ENCODE measurements at places on chromosomes 12 and 14.

GRCh38 chr14:23881282-23881681, 72.3 kb upstream of the DHRS4 start:
- DNase-seq, result no peak

- no peak for DNase-seq
Measured at GRCh38 chr14:23601424-23601823, 22.8 kb upstream of the JPH4 start.

- DNase-seq, result no peak
Measured at GRCh38 chr12:127750076-127750840, 516.7 kb upstream of the TMEM132C start.

- no peak for DNase-seq
Measured at GRCh38 chr12:91316161-91316906, 133.7 kb upstream of the DCN start.

DNA sequence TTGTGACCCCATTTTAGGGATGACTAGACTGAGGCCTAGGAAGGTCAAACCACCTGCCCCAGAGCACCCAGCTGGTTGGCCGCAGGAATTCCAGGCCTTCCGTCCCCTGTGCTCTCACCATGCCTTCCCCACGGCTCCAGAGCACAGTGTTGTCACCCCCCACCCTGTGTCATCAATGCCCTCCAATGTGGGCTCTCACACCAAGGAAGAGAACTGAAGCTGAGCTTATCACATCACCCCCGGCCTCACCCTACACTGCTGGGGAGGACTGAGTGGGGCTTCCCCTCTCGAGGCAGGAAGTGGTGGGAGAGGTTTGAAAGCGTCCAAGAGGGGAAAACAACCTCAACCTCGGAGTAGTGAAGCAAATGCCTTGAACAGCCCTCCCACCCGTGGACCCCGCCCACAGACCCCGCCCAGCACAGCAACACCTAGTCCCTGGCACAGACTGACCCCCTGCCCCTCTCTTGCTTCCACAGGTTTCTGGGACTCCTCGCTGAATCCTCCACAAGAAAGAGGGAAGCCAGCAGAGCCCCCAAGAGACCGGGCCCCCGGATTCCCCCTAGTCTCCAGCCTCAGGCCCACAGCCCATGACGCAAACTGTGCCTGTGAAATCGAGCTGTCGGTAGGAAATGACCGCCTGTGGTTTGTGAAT, 97.2 kb downstream of the LGMN start:
- DNase-seq, result no peak

DNA sequence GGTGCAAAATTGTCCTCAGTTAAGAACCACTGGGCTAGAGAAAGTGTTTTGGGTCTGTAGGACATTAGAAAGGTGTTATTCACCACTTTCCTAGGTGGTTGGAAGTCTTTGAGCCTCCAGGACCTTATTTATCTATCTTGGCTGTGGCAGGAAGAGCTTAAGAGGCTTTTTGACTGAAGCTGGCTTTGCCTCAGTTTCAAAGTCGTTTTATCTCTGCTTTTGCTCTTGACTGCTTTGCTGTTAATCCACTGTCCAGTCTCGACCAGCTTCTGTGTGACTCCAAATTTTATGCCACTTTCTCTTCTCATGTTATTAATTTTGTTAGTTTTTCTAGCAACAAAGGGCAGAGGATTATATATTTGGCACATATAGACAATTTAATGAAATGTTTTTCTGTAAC, 60.3 kb downstream of the PPHLN1 start:
- DNase-seq, result no peak

DNA sequence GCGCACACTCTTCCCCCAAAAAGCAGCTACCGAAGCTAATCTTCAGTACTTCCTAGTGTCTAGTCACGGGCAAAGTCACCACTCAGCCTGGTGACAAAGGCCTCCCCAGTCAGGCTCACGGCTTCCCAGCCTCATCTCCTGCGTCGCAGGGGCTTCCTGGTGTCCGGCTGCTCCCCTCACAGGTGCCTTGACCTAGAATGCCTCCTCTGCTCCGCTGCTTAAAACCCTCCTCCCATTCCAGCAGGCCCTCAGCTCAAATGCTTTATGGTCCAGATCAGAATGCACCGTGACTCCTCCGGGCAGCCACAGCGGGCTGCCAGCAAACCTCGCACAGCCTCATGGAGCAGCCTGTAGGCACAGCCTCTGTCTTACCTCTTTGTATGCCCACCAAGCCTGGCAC, 53.1 kb downstream of the PRIMA1 start:
- DNase-seq, result no peak

GRCh38 chr12:120278137-120279069, 12.9 kb upstream of the PXN start:
- DNase-seq, result no peak

DNA sequence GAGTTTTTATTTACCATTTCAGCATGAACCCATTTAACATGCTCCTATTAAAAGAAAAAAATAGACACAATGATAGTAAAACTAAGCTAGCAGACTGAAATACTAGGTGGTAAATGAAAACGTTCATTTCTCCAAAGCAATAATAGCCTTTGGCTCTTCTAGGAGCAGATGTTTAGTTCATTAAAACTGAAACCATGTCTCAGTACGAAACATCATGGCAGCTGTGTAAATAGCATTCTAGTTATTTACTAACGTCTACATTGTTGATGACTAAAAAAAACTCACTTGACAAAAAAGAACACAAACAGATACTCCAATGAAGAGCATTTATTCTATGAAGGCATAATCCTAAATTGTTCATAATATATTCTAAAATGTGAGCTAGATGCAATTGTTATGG, 17.9 kb downstream of the RECQL start:
- DNase-seq, result no peak

GRCh38 chr12:60169904-60170303, 574.1 kb downstream of the SLC16A7 start:
- DNase-seq, result no peak

- DNase-seq, result no peak
Measured at GRCh38 chr14:85813040-85813439, 283.1 kb downstream of the FLRT2 start.

DNA sequence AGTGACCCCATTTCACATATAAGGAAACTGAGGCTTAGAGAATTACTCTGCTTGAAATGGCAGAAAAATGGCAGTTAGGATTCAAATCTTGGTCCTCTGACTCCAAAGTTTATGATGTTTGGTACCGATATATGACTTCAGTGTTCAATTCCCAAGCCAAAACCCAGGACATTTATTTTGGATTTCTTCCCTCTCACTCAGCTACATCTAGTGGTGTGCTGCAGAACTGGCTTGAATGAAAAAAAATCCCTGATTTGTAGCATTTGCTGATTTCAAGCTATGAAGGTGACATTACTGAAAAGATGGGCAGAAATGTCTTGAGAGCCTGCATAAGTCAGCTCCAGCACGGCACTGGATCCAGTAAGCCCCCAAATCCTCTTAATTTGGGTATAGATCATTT, 106.4 kb downstream of the EFCAB11 start:
- no peak for DNase-seq

DNA sequence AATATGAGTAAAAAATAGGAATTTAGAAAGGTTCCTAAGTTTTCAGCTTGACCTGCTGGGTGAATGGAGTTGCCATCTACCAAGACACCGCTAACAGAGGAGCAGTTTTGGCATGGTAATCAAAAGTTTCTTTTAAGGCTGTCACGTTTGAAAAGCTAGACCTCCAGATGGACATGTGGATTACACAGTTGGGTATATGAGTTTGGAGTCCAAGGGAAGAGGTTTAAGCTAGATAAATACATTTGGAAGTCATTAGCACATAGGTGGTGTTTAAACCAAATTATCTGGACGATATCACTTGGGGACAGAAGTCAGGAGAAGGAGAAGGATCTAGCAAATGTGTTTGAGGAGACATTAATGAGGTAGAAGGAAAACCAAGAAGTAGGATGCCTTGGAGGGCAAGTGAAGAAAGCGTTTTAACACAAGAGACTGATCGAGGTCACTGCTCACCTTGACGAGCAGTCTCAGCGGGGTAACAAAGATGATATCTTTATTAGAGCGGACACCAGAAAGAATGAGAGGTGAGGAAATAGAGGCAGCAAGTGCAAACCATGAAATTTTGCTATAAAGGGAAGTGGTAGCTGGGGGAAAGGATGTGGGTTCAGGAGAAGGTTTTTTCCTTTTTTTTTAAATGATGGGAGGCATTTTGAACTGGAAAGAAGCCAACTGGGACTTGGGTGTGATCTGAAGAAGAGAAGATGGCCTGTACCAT, 17.6 kb downstream of the PNP start:
- DNase-seq, result no peak

DNA sequence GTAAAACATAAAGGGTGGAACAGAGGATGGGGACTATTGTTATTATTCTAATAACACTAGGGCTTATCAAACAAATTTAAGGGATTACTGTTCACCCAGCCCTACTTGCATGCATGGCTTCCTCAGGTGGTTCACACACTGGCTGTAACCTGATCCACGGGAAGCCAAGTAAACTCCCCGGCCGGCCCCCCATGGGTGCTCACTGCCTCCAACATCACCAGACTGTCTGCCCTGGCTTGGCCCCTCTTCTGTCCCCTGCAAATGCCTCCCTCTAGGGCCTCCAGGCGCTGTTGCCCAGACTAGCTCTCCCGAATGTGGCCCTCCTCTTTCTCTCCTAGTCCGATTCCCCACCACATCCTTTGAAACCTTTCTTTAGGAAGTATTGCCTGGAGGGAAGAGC, 18.6 kb downstream of the FAIM2 start:
- no peak for DNase-seq

DNA sequence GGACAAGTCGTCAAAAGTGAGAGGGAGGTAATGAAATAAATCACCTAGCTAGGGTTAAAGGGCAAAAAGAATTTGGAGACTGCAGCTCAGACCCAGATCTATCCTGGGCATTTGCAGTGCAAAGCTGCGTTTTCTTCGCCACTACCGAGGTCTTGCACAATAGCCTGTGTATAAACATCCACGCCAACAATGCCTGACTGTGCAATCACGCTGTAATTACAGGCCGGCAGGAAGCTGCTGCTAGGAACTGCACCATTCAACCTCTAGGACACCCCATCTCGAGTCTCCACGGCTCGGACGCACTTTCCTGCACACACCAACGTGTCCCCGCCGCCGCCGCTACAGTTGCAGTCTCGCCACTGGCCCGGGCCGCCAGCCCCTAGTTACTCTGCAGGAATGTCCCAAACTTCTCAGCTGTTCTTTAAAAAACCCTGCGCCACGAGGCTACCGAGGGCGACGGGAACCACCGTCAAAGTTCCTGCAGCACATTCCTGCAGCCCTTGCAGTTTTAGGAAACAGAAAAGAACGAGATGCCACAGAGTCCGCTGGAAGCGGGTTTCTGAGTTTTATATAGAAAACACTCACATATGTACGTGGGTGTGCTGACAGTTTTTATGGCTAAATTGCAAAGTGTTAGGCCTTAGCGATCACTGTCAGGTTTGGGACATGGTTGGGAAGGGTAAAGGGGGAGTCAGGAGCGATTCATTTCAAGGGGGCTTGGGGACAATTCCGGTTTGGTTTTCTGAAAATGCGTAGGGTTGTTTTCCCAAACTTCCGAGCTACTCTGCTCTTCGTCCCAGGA, 65.6 kb upstream of the PTGR2 start:
- peak; percentile 65 for DNase-seq

- DNase-seq, result no peak
Measured at GRCh38 chr12:118851891-118852290, 129.4 kb upstream of the SRRM4 start.

All from LNCaP clone FGC (cell line).